Breast epithelium (tissue), 4 donors: ENCODE measurements at places on chromosomes 3 and 15. TPM values are rescaled to one million over a fixed set of nuclear protein-coding genes. Genes with fewer than 3 reads are reported as not detected.
A peak's percentile ranks its signal among the peaks of the same experiment; 100 is the strongest.

Gene MEX3B
- 2.3 TPM for total RNA-seq

Gene MUC13
- total RNA-seq, result 3.9 TPM

Gene NMB
- 26.9 TPM for total RNA-seq

Gene TRH
- total RNA-seq, result not detected

Gene TMEM212
- total RNA-seq, result 1.3 TPM

Gene MORC1
- not detected for total RNA-seq

Gene RYR3
- 4.2 TPM for total RNA-seq

Gene GPR176
- 9.4 TPM for total RNA-seq

DNA sequence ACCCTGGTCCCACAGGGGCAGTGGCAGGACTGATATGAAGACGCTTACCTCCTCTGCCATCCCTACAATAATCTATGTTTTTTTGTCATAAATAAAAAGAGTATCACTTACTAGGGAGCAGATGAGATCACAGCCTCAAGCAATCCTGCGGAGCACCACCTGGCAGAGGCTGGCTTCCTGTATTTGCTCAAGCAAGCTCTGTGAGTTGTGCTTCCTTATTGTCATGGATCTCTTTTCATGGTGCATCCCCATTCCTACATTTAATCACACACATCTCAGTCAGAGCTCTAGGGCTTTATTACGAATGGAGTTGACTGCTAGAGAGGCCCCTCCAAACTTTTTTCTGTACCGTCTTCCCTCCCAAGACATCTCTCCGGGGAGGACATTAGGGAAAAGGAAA is 186.0 kb downstream of the UBE2E2 start:
- DNase-seq, result peak; percentile 58

- DNase-seq, result no peak
Measured at GRCh38 chr15:41512512-41512939, 1.1 kb downstream of the LTK start.

- DNase-seq, result no peak
Measured at GRCh38 chr15:48899793-48900192, 21.9 kb downstream of the EID1 start.

DNA sequence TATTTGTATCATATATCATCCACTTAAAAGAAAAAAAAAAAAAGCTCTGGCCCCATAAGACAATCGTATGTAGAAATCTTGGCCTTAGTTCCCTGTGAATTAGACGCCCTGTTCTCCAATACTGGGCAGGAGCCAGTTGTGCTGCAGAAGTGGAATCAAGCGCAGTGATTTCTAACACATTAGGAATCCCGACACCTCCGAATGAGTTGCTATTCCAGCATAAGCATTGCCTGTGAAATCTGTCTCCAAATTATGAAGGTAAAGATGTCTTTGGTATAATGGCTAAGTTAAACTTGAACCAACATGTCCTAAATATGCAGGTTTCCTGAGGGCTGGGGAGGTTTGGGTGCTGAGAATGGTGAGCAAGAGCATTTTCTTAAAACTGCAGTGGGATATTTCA is 199.4 kb upstream of the ARRDC4 start:
- no peak for DNase-seq

DNA sequence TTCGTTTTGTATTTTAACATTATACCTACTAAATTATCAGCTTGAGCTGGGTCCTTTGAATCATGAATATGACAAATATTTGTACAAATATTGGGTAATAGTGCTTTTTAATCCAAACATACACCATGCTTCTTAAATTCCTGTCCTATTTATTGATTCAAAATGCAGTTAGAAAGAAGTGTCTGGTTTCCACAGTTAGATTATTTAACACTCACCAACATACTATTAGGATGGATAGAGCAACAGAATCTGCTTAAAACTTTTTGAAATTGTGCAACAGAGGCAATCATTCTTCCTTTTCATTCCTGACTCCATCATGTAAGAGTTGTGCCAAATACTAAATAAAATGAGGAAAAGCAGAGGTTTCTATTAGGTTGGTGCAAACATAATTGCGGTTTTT is 281.2 kb downstream of the LSAMP start:
- no peak for DNase-seq

- no peak for DNase-seq
Measured at GRCh38 chr3:65664446-65664845, 374.3 kb downstream of the MAGI1 start.

GRCh38 chr15:88938802-88939485 is 25.8 kb upstream of the MFGE8 start:
- no peak for DNase-seq
